Renal cortical epithelial cell (primary cell): ENCODE measurements at places on chromosomes 5 and 9.

DNA sequence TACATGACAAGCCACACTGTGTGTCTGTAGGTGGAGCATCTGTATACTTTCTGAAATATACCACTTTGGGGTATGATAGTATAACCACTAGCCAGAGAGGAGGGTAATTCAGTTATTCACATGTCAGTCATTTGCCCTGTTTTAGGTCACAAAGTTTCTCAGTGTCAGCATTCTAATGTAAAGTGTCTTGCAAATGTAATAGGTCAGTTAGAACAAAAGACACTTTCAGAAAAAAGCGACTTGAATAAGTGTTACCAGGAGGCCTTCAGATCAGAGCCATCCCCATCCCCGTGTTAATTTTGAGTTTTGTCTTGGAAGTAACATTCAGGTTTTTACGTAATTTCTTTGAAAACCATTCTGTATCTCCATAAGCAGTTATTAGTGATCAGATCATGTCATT, 33.7 kb downstream of the TTC1 start:
- DNase-seq, result no peak

- no peak for DNase-seq
Observed at GRCh38 chr9:91817106-91817492, 132.9 kb downstream of the ROR2 start.

DNA sequence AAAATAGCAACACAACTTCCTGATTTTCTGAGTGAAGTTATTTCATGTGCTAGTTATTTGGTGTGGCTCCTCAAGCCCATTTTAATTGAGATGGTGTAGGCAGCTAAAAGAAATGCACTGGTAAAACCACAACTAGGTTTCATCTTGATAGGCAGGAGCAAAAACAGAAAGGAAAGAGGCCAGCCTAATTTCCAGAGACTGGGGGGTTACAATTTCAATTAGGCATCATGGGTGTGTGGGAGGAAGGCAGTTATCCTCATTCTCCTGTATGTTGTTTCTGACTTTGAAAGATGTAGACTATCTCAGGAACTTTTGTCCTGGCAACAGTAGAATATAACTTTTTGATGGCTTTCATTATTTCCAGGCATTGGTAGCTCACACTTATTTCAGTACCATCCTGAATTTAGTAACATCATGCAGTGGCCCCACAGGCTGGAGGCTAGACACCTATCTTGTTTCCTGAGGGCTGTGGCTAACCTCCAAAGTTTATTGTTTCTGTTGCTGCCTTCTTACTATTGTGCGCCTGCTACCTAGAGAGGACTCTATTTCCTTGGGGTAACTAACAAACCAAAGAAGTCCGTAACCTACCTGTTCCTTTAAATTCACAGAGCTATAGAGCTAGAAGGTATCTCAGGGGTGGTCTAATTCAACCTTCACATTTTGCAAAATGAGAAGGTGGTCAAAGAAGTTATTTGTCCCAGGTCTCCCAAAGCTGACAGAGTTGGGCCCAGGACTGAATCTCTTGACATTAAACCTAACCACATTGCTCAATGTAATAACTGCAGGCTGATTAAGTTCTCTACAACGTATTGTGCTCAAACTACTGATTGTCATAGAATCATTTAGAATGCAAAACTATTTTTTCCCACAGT, 42.4 kb downstream of the FYB1 start:
- no peak for DNase-seq

GRCh38 chr5:1200495-1201326, 684 bp upstream of the SLC6A19 start:
- DNase-seq, result no peak

GRCh38 chr5:10555277-10555684, 8.6 kb upstream of the ANKRD33B start:
- peak; percentile 88 for DNase-seq

DNA sequence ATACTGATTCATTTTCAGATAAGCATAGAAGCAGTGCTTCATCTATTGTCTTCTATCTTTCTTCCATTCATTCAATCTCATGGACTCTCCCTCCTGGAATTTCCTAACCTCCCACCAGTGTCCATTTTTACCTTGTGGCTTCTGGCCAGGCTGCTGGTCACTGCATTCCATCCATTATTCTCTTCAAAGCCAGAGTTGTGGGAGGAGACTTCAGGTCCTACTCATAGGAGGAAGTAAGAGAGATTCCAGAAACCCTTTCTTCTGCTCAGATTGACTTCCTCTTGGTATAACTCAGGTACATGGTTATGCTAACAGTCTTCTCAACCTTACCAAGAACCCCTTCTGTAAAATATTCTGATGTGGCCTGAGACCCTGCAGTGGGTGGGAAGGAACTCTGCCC, 153.3 kb upstream of the SLC12A2 start:
- DNase-seq, result peak; percentile 93

- no peak for DNase-seq
Observed at GRCh38 chr9:20854444-20854843, 170.4 kb downstream of the FOCAD start.

DNA sequence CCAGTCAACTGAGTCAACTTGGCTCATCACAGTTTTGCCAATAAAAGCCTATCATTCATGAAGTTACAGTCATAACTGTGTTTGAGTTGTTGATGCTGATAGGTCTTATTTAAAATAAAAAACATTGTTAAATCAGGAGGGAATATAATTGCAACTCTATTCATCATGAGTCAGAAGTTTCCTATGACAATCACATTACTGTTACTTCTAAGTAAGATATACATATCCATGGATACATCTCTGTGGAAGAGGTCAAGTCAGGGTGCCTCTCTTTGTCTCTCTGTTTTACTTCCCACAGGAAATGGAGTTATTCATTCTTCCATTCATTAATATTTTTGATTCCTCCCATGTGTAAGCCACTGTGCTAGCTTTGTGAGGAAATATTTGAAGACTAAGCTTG, 2015.4 kb upstream of the WWC1 start:
- no peak for DNase-seq

- DNase-seq, result no peak
Observed at GRCh38 chr9:126703002-126703865, 89.5 kb downstream of the LMX1B start.

DNA sequence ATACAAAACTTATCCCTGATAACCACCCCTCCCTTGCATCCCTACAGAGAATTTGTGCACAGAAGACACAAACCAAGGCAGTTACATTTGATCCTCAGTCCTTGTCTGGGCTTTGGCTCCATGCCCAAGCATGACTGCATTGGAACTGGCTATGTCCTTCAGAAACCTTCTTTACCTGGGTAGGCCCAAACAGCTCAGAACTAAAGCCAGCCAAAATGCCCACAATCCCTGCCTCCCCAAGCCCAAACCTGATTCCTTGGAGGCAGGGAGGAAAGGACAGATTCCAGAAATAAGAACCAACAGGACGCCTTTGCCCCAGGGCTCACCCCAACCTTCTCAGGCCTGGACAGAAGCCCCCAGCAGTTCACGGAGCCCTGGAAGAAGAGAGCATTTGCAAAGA, 8.2 kb downstream of the IL17B start:
- DNase-seq, result no peak

DNA sequence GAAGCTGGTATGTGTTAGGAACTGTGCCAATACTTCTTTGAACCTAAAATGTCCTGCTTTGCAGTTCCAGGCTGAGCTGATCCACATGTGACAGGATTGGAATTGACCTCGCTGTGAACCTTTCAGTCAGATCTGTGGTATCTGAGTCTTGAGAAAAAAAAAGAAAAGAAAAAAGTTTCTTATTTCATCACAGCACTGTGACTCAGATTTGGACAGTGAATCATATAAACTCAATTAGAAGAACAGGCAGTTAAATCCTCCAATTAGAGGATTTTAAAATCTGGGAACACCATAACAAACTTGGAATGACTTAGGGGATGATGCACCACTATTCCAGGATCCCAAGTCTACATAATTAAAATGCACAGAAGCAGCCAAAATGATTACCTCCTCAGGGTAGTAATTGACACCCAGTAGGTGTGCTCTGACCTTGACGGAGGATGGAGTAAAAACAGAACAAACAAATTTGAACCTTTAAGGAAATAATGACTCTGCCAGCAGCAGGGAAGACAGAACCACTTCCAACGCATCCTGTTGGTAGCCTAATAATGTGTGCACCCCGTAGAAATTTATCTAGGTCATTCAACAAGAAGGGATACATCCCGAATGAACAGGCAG, 57.8 kb upstream of the RAI14 start:
- peak; percentile 100 for DNase-seq

DNA sequence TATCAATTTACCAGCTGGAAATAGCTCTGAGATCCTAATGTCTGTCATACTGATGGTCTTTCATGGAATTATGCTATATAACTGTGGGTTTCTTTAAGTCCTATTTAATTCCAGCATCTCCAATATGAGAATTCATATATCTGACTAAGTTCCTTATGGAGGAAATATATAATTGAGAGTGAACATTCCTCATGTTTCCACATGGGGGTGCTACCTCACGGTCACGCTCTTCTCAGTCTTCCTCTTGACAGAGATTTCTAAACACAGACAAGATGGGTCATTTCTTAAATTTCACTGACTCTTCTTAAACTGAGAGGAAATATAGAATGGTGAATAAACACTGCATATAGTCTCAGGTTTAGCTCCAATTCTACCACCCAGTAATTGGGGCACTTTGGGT, 212.1 kb downstream of the SLF1 start:
- peak; percentile 15 for DNase-seq

DNA sequence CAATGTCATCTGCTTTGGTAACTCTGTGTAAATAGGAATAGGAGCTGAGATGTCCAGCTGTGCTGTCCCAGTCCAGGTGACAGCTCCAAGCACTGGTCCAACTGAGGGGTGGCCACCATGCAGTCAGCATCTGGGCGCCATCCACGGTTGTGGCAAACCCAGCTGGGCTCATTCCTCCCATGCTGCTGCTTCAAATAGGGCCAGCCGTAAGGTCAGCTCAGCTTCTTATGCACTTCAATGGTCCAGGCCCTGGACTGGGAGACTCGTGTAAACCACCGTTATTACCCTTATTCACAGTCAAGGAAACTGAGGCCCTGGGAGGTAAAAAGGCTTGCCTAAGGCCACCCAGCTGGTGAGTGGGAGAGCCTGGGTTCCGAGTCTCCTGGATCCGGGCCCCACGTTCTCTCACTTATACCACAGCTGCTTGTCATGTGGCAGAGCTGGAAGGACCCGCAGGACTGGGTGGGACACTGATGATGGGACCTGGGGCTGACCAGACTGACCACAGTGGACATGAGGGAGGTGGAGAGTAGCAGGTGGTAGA, 38.7 kb upstream of the ANGPTL2 start:
- no peak for DNase-seq

DNA sequence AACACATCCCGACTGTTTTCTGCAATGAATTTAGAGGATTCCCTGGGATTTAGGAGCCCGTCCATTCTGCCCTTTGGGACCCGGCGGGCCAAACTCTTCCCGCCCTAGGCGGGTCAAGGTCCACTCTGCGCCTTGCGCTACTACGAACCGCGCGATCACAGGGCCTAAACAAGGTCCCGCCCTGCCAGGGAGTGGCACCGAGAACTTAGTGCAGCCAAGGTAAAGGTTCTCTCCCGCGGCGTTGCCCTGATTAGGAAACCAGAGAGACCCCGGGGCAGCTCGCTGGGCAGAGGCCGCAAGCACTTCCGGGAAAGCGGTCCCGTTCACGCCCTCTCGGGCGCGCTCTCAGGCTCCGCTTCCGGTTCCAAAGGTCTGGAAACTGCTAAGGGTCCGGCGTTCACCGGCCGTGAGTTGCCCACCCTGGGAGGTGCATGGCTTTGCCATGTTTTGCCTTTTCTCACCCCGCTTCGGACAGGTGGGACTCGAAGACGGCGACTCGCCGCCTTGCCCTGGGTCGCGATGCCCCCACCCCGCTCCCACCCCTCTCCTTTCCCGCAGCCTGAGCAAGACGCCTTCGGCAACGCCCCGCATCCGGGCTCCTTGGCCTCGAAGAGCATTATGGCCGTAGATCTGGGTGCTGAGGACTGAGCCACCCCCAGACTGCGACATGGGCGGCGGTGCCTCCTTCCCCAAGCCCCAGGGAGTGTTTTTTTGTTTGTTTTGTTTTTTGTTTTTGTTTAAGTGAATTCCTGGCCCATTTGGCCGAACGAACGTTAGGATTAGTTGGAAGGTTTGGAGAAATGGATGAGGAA, 23.4 kb downstream of the HNRNPK start:
- DNase-seq, result peak; percentile 53

DNA sequence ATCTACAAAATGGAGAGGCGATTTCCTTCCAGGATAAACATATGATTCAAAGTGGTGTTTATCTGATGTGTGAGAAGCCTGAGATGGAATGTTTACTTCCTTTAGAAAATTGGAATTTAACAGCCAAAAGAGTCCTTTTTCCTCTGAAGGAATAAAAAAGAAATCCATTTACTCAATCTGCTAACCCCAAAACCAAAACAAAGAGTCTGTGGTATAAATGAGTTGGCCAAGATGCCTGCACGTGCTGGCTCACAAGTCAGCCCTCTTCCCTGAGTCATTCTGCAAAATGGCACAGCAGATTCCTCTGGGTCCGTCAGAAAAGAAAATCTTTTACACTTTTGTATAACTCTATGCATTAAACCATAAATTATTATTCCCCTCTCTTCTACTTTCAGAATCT, 60.8 kb downstream of the EBF1 start:
- peak; percentile 44 for DNase-seq

DNA sequence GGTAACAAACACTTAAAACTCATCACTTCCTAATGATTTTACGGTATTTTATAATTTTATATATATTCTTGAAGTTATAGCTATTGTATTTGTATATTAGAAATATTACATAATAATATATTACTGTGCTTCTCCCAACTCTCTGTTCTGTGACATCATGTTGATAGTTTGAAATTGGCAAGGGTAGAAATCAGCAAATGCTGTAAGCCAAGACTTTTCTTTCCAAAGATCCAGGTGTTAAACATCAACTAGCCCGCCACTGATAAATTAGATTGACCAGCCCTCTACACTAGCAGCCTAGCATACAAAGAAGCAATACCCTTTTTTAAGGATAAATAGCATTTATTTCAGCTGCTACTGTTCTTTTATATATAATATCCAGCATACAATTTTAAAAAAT, 122.9 kb downstream of the PRELID2 start:
- DNase-seq, result no peak

DNA sequence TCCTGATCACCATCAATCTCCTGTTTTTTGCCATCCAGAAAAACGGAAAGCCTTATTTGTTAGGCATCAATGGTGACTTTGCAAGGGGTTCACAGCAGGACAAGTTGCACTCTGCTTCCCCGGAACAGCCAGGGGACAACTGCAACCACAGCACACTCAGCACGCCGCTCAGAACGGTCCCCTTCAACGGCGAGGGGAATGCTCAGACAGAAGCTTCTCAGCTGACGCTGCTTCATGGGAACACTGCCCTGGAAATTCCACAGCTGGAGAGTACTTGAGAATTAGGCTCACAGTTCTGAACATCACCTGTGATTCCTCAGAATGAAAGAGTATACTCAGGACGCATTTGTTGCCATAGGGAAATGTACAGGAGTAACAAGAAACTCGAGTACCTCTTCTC, 40.1 kb upstream of the PLPP6 start:
- DNase-seq, result no peak
